SW480 (cell line): ENCODE measurements at places on chromosomes 4 and X.

GRCh38 chr4:185754961-185755360 lies 57.0 kb downstream of the SORBS2 start:
- no peak for DNase-seq

DNA sequence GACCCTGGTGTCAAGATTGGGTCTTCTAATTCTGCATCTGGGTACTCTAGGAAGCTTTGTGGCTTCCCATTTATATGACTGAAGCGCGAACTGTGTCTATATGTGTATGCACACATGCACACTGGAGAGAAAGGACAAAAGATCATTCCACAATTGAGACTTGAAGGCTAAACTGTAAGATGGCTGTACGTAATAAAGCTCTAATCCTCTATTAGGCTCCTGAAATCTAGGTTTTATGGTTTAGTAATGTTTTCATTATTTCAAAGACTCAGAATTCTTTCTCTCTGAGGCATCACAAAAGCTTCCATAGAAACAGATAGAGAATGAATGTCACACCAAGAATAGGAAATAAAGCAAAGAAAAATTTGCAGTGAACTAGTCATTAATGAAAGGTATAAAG lies 320.7 kb upstream of the FTHL17 start:
- no peak for DNase-seq

DNA sequence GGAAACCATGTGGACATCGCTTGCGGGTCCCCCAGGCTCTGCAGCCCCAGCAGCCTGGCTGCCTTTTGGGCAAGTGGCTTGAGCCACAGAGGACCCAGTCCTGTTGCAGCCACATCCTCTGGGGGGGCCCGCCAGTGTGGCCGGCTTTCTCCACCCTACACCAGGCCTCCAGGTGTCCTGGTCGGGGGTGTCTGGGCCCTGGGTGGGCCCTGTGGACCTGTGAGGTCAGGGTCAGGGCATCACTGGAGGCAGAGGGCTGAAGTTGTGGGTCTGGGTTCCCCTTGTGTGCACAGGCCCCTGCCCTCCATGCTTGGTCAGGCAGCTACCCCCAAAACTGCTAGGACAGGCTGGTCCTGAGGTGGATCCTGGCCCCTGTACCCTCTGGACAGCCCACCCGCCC lies 3.3 kb upstream of the MSANTD1 start:
- DNase-seq = no peak

DNA sequence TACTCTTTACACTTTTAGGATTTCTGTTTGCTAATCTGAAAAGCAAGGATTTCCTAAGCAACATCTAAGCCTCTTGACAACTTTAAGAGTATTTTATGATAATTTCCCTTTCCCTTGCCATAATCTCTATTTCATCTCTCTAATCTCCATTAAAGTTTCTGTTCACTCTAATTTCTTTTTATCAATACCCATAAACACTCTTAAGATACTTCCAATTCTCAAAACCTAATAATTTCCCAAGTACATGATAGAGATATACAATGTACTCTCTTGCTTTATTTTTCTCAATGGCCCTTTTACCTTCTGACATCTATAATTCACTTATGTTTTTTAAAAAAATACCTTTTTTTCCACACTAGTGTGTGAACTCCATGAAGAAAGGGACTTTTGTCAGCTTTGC lies 26.8 kb downstream of the DAPP1 start:
- no peak for DNase-seq

GRCh38 chr4:33080275-33080674 lies 2360.1 kb downstream of the PCDH7 start:
- DNase-seq = no peak

- no peak for DNase-seq
These were observed 3.5 kb upstream of the SERTM2 start for GRCh38 chrX:111507933-111508332.

- no peak for DNase-seq
These were observed 81.7 kb upstream of the GPM6B start for GRCh38 chrX:13898603-13899002.

GRCh38 chr4:168220893-168221292 lies 97.7 kb downstream of the DDX60 start:
- DNase-seq = no peak

DNA sequence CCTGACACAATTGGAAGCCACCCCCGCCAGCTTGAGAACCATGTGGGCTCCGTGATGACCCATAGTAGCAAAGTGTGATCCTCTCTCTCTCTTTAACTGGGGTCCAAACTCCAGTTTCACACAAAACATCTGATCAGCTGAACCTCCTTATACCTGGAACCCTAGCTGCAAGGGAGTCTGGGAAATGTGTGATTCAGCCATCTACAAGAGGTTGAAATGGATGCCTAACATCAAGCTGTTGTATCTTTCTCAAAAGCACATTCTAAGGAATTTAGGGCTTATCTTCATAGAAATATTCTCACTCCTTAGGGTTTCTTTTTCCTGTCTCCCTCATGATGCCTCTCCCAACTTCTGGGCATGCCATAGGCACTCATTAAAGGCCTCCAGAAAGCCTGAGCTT lies 126.0 kb downstream of the BCOR start:
- DNase-seq = no peak
